Esophagus mucosa (tissue), 1 donor: ENCODE measurements at places on chromosomes 4 and X. TPM values are rescaled to one million over a fixed set of nuclear protein-coding genes. Genes with fewer than 3 reads are reported as not detected.

- ATAC-seq, result no peak
These were observed 142.4 kb upstream of the ANKRD50 start for GRCh38 chr4:124854968-124855367.

- no peak for ATAC-seq
These were observed 58.6 kb downstream of the GATB start for GRCh38 chr4:151702256-151702655.

- peak; percentile 85 for ATAC-seq
These were observed 9.2 kb downstream of the NDUFA1 start for GRCh38 chrX:119880552-119881437.

- no peak for ATAC-seq
These were observed at the start of gene VGLL1 for GRCh38 chrX:136531951-136532350. Gene VGLL1, plus strand, starts transcription at chrX:136532215. Its CDS starts 3,806 bp downstream, at chrX:136536021.

DNA sequence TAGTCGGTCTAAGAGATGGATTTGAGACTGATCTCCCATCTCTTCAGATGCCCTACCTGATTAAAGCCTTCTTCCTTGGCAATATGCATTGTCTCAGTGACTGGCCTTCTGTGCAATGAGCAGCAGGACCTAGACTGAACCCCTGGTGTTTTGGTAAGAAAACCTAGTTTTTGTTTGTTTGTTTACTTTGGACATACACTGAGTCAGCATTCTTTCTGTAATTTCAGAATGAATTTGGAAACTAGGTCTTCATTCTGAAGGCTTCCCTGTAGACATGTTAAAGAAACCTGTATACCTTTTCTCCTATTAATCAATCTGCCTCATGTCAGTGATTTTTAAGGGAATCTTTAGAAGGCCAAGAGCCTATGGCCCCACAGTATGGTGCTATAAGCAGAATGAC, 597.5 kb upstream of the HTR2C start:
- no peak for ATAC-seq

DNA sequence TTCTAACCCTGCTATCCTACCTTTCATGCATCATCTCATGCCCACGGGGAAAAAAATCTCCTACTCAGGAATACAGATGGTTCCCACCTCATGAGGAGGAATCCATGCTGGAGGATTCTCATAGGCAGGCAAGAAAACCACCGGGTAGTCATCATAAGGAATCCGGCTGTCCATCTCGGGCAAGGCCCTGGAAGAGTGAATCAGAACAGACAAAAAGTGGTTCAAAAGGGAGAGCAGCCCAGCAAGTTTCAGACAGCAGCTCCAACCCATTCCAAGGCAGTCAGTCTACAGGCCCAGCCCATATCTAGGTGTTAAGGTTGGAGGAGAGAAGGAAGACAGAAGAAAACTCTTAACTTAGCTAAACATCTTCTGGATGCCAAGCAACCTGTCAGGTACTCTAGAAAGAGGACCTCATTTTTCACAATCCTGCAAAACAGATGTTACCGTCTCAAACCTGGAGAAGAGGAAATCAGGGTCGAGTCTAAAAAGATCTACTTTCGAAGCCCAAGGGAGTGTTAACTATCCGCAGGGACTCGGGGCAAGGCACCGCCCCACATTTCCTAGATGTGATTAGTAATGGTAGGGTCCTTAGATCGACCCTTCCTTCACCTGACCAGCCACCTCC, 447 bp downstream of the PDZD11 start:
- ATAC-seq, result peak; percentile 55

DNA sequence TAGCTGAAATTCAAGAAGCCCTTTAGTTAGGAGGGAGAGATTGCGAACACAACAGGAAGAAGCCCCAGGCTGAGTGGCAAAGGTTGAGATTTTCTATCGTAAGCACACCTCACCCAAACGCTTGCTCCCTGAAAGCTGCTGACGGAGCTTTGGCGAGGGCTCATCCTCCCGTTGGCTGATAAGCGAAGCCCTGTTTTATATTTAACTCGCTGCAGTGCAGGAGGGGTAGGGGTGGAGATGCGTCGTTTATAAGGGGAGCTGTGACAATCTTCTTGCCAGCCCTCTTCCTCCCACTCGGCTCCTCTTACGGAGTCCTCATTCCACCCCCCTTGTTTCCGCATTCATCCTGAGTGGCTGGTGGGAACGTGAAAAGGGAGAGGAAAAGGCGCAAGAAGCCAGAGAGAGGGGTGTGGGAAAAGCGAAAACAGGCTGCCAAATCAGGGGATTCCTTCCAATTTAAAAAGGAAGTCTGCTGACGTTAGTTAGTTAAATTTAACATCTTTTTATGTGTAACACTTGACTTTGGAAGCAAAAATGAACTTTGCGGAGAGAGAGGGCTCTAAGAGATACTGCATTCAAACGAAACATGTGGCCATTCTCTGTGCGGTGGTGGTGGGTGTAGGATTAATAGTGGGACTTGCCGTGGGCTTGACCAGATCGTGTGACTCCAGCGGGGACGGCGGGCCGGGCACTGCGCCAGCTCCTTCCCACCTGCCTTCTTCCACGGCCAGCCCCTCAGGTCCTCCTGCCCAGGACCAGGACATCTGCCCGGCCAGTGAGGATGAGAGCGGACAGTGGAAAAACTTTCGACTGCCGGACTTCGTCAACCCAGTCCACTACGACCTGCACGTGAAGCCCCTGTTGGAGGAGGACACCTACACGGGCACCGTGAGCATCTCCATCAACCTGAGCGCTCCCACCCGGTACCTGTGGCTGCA, at the start of gene ENPEP:
Gene ENPEP, plus strand, starts transcription at position 275 of the 938 bp plus-strand sequence. Its CDS starts 260 bp downstream, at position 535.
- ATAC-seq, result no peak

DNA sequence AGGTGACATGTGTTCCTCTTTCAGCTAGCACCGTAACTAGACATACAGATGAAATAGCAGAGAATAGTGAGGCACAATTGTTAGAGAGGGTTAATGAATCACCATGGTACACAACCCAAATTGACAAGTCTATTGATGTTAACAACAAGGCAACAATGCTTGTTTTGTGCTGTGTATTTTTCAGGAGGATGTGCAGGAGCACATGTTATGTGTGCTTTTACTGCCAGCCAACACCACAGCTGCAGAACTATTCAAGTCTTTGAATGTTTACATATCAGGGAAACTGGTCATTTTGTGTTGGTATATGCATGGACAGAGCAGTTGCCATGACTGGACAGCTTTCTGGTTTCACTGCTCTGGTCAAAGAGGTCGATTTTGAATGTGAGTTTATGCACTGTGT, 32.8 kb downstream of the STBD1 start:
- ATAC-seq, result no peak

GRCh38 chr4:40948014-40948413, 198.3 kb downstream of the NSUN7 start:
- ATAC-seq, result no peak

- ATAC-seq, result no peak
These were observed 107.0 kb downstream of the ABLIM2 start for GRCh38 chr4:8051644-8052043.

DNA sequence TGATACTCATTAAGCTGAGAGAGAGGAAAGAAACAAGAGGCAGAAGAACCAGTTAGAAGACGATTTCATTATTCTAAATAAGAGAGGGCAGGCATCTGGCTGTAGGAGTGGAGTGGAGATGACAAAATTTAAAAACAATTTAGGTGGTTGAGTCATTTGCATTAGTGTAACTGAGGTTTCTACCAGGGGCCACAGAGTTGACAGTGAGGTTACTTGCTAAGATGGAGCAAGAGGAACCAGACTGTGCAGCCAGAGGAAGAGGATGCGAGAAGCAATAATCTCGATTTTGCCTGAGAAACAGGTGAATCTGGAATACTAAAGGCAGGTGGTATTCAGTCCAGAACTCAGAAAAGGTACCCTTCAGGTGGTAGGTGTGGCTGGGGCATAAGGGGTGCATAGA, 491.9 kb downstream of the MID1IP1 start:
- ATAC-seq, result no peak

Gene MCUB
- 20.3 TPM for total RNA-seq

Gene TMEM31
- not detected for total RNA-seq

Gene FAT4
- 1.4 TPM for total RNA-seq

Gene TSPYL2
- total RNA-seq, result 2.5 TPM

Gene TASL
- 0.16 TPM for total RNA-seq
